ENCODE measurements at places on chromosomes 2 and 18.

- no peak for DNase-seq
Measured at GRCh38 chr2:204024503-204024902, 87.9 kb downstream of the ICOS start.

- DNase-seq = no peak
Measured at GRCh38 chr2:72757177-72757775, 68.6 kb downstream of the EXOC6B start.

GRCh38 chr2:11962707-11963328 lies 216.4 kb downstream of the LPIN1 start:
- no peak for DNase-seq

DNA sequence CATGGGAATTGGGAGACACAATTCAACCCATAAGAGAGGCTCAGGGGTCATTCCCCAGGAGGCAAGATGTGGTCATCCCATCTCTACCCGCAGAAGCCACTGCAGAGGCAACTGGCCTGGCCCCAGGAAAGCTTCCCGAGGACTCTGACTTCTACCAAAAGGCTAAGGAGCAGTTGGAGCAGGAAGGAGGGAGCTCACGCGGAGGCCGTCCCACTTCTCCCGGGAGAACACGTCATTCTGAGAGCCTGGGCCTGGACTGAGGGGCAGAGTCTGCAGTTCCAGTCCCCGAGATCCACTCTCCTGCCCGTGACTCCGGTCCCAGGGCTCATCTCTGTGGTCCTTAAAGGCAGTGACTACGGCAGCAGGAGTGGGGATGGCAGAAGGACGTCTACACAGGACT lies 69.0 kb upstream of the TAF1B start:
- no peak for DNase-seq

DNA sequence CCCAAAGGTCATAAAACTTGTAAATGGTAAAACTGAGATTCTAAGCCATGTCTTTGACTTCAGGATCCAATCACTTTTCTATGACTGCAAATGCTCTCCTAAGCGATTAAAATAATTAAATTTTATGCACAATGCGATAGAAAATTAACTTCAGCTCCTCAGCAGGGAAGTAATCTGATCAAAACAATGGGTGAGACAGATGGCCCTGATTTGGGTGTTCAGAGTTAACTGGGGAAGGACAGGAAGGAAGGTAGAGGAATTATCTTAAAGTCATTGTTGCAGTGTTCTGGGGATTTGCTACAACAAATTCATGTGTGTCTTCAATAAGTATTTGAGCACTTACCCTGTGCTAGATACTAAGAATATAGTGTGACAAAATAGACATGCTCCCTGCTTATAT lies 446.0 kb upstream of the MEX3C start:
- DNase-seq = no peak

GRCh38 chr2:58476556-58476955 lies 235.4 kb upstream of the FANCL start:
- no peak for DNase-seq

DNA sequence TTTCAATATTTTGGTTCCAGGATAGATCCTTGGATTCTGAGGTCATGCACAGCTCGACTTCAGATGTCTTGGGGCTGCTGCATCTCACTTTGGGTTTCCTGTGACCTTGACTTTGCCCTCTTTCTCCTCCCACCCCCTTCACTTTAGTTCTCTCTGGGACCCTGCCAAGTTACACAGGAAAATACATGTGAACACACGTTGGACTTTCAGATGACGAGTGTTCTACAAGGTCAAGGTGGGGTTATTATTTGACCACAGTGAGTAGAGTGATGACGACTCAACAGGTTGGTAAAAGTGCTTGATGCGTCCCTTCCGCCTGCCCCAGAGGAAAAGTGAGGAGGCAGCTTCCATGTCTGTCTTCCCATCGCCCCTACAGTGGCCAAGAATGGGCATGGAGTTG lies 122.4 kb upstream of the SMAD2 start:
- no peak for DNase-seq

DNA sequence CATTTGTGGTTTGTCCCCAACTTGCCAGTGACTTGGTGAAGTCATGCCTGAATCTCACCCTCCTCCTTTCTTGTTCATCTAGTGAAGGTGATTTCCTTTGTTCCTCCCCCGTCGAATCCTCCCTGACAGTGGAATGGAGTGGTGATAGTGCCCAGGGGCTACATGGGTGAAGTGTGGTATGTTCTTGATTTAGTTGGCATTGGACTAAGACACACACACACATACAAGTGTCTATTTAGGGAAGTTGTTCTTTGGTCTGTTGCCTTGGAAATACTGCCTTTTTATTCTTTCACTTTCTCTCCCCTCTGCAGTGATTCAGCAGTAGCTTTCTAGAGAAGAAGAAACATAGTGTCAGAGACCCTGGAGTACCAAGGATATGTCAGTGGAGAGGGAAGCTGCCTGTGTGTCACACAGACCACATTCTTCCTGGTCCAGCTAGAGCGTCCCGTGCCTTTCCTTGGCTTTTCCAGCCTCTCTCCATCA lies 10.9 kb downstream of the INPP4A start:
- no peak for DNase-seq

DNA sequence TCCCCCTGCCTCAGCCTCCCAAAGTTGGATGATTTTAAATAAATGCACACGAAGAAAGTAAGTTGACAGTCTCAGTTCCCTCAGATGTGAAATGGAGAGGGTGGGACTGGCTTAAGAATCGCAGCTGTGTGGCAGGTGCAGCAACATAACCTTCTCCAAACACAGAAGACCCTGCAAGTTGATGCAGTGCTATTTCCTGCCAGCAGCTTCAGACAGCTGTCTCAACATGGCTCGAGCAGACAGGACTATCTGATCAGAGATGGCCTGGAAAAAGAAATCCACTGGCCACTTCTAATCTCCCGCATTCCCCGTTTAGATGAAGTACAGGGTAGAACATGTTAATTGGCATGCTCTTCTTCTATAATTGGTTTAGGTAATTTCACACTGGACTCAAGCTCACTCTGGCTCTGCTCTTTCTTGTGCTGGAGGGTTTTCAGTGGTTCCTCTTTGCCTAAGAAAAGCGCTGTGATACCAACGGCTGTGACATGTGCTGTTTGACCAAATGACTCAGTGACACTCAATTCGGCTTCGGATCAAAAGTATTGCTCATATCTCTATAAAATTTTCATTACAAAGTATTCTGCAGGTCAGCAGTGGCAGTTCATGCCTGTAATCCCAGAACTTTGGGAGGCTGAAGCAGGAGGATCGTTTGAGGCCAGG lies 40.2 kb downstream of the MYOM1 start:
- no peak for DNase-seq

DNA sequence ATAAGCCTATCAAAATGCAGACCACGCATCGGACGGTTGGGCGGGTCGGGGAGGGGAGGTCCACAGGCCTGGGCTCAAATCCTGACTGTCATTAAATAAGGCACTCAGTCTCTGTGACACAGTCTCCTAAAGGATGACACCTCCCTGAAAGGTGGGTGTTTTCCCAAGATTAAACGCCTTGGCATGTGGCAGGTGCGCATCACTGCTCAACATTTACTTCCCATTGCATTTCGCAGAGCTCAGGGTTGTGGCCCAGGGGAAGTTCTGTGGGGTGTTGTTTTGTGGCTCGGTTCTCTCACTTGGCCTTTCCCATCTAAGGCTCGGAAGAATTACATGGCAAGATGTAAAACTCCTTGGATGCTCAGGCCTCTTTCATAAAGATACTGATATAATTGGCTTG lies 107.4 kb downstream of the NCK2 start:
- no peak for DNase-seq

DNA sequence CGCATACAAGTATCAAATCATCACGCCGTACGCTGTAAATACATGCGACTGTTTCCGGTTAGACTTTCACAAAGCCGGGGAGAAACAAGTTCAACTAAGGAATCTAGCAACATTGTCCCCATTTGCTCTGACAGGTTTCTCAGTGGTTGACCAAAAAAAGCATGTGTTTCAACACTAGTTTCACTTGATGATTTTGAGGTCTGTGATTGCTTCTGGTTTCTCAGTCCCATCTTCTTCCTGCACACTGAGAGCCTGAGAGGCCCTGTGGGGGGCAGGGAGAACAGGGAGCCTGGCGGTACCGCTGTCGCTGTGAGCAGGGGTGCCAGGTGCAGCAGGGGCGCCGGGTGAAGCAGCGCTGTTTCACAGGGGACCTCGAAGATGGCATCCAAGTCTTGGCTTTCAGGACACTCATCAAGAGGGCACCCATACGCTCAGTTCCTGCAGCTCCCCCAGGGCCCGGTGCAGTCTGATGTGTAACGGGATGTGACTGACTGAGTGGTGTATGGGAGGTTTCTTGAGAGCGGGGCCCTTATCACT lies 270.9 kb downstream of the TWIST2 start:
- DNase-seq = no peak

GRCh38 chr18:5620289-5620688 lies 76.5 kb upstream of the EPB41L3 start:
- no peak for DNase-seq

- no peak for DNase-seq
Measured at GRCh38 chr2:173822889-173823542, 142.2 kb downstream of the SP3 start.

- DNase-seq = no peak
Measured at GRCh38 chr18:331221-331821, 63.5 kb upstream of the THOC1 start.

DNA sequence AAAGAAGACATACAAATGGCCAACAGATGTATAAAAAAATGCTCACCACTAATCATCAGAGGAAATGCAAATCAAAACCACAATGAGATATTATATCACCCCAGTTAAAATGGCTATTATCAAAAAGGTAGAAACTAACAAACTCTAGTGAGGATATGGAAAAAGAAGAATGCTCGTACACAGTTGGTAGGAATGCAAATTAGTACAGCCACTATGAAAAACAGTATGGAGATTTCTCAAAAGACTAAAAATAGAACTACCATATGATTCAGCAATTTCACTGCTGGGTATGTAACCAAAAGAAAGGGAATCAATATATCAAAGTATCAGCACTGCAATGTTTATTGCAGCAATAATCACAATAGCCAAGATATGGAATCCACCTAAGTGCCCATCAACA lies 519.3 kb upstream of the HNMT start:
- DNase-seq = no peak

- DNase-seq = no peak
Measured at GRCh38 chr2:30631051-30631671, 176.1 kb downstream of the CAPN13 start.

DNA sequence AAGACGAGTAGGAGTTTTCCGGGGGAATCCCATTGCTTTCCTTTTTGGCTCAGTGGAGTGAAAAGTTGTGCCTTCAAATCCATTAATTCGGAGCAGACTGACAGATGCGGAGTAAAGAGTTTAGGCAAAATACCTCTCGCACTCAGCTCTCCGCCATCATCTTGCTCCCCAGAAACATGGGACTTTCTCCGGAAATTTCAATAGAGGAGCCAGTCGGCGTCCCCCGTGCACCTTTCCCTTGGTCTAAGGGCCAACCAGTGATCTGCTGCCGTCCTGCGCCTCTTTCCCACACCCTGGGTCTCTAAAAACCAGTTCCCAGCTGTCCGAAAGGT lies 318 bp downstream of the TYW5 start:
- DNase-seq = no peak

- no peak for DNase-seq
Measured at GRCh38 chr2:127085317-127085681, 21.7 kb downstream of the BIN1 start.

GRCh38 chr2:127829845-127830246 lies 18.9 kb upstream of the WDR33 start:
- peak; percentile 76 for DNase-seq

GRCh38 chr2:241939541-241939940 lies 70.0 kb downstream of the RTP5 start:
- no peak for DNase-seq

GRCh38 chr2:60958800-60959199 lies 58.7 kb upstream of the PEX13 start:
- no peak for DNase-seq

DNA sequence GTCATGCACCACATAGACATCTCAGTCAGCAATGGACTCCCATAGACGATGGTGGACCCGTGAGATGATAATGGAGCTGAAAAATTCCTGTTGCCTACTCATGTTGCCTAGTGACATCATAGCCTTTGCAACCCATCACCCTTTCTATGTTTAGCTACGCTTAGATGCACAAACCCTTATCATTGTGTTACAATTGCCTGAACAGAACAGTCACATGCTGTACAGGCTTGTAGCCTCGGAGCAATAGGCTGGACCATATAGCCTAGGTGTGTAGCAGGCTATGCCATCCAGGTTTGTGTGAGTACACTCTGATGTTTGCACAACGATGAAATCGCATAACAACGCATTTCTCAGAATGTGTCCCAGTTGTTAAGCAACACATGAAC lies 221.6 kb downstream of the ALPK2 start:
- DNase-seq = no peak

DNA sequence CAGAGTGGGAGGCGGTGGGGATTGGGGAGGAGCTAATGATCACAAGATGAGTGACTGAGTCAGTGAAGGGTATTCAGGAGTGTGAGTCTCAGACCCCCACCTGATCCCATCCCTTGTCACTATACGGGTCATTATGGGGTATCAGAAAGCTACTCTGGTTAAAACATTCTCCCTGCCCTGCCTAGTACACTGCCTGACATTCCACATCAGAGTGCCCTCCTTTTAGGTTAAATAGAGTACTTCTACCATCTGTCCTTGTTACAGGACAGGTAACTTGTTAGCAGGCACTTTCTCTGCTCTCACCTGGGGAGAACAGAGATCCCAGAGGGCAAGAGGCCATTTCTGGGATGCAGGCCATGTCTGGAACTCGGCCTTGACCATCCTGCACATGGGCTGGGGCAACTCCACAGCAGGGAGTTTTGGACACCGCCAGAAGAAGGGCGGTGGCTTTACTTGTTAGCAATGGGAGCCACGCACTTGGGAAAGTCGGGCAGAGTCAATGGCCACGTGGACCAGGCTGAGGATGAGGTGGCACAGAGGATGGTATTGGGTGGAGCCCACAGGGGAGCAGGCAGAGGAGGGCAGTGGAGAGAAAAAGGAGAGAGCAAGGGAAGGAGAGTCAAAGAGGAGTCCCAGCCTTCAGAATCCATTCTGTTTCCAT lies 98.5 kb downstream of the CELF4 start:
- no peak for DNase-seq

GRCh38 chr2:126935774-126936173 lies 37.1 kb downstream of the TEX51 start:
- DNase-seq = no peak

DNA sequence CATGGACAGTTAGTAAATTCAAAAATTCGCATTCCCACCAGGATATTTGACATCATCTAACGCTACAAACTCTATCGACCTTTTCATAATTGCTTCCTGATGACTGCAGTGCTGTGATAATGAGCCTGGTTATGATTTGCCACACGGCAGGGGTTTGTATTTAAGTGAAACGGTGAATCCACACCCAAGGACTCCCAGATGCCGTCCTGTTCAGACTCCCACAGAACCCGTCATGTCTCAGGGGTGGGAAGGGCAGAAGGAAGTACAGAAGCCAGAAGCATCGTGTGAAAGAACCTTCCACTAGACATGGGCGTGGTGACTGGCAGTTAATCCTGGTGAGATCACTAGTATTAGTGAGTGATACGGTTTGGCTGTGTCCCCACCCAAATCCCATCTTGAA lies 91.2 kb upstream of the TMEM18 start:
- DNase-seq = no peak
